ENCODE measurements at places on chromosomes 5 and 9.

- no peak for DNase-seq
Observed at GRCh38 chr5:145588113-145588512, 247.0 kb downstream of the PRELID2 start.

DNA sequence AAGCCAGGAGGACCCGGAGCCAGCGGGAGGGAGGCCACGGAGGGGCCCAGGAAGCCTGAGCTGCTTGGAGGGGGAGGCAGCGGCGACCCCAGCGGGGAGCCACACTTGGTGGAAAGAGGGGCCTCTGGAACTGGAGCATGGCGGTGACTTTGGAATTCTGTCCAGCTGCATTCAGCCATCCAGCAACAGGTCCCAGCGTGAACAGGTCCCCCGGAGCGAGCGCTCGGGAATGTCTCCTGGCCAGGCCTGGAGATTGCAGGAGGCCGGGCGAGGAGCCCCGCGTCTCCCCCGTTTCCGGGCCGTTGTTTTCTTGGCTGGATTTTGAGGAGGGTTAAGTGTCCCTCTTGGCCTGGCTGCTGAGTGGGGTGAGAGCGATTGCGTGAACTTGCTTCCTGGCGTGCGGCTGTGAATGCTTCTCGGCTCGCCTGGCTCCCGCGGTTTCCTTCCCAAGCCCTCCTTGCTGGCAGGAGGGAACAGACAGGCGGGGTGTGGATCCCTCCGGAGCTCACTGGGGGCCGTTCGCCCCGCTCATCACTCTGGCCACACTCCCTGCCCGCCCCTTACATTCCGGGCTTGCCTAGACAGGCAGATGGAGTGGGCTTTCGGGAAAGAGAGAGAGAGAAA lies 125.3 kb upstream of the IRX4 start:
- no peak for DNase-seq

- no peak for DNase-seq
Observed at GRCh38 chr5:59506285-59506877, 387.1 kb downstream of the PDE4D start.

GRCh38 chr9:127942216-127943010 lies 4.8 kb upstream of the DPM2 start:
- peak; percentile 53 for DNase-seq

GRCh38 chr5:137669811-137670210 lies 66.1 kb downstream of the KLHL3 start:
- DNase-seq, result no peak

GRCh38 chr9:13606586-13606985 lies 327.1 kb upstream of the MPDZ start:
- DNase-seq, result no peak

DNA sequence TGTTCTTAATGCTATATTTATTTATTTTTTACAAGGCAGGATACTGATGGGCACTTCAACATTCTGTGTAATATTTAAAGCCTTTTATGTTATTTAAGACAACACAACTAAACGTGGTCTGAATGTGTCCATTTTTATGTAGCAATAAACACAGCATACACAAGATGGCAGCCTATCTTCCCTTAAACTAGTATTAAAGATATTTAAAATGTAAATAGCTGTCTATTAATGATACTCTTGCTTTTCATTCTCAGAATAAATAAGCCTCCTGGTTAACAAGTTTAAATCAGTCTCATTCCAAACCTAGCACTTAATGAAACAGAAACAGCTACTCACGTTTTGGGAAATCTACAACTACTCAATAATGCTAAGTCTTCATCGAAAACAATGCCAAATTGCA lies 315.7 kb downstream of the MCTP1 start:
- no peak for DNase-seq

DNA sequence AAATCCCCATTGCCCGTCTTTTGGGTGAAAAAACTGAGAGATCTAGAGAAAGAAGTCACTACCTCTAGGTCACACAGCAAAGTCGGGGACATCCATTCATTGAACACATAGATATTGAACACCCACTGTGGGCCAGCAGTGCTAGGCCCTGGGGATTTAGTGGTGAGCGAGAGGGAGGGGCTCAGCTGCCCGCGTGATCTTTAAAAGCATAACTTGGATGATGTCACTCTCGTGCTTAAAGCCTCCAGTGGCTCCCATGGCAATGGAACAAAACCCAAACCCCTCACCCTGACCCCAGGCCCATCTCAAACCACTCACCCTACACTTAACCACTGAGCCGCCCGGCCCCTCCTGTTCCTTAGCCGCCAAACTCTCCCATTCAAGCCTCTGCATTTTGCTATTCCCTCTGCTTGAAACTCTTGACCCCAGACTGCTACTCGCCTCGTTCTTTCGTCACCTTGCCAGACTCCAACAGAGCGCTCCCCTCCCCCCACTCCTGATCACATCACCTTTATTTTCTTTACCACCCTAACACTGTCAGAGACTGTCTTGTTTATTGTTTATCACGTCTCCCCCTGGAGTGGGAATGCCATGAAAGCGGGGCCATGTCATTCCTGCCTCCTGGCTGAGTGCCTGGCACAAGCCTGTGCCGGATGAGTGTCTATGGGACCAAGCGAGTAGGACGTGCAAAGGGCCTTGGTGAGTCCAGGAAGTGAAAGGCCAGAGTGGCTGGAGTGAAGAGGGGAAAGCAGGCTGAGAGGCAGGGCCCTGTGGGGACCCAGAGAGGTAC lies 710 bp upstream of the PIP5KL1 start:
- no peak for DNase-seq
